Calu3 (cell line): ENCODE measurements at places on chromosomes 4 and X. TPM values are rescaled to one million over a fixed set of nuclear protein-coding genes. Genes with fewer than 3 reads are reported as not detected.

CABS1 gene
- not detected in 2 replicates for total RNA-seq

CFAP47 gene
- 0.21 and 1.0 TPM in 2 replicates for total RNA-seq

SORCS2 gene
- not detected in 2 replicates for total RNA-seq

XPNPEP2 gene
- not detected in 2 replicates for total RNA-seq

TMSB15C gene
- total RNA-seq, result 4.0 and 4.7 TPM in 2 replicates

RAB28 gene
- 10.6 and 11.3 TPM in 2 replicates for total RNA-seq

CAPN6 gene
- total RNA-seq, result 0.09 and 0.27 TPM in 2 replicates

ARMCX1 gene
- total RNA-seq, result 0.92 and 1.1 TPM in 2 replicates

LANCL3 gene
- total RNA-seq, result 2.2 and 2.3 TPM in 2 replicates

SCML1 gene
- 14.2 and 14.4 TPM in 2 replicates for total RNA-seq

EDA gene
- total RNA-seq, result 5.0 and 5.7 TPM in 2 replicates

IL9R gene
- total RNA-seq, result not detected in 2 replicates

DMRTC1 gene
- total RNA-seq, result not detected in 2 replicates

DMD gene
- 7.6 and 11.6 TPM in 2 replicates for total RNA-seq

WNK3 gene
- not detected in 2 replicates for total RNA-seq

S100G gene
- not detected in 2 replicates for total RNA-seq

GPM6B gene
- 2.3 and 4.3 TPM in 2 replicates for total RNA-seq

CLDN24 gene
- not detected in 2 replicates for total RNA-seq

SOD3 gene
- 26.2 and 33.7 TPM in 2 replicates for total RNA-seq

CDX4 gene
- total RNA-seq, result not detected in 2 replicates

HSFX2 gene
- 0.76 and 2.1 TPM in 2 replicates for total RNA-seq

SOWAHB gene
- total RNA-seq, result 3.7 TPM in 2 replicates

GK gene
- 14.3 and 15.2 TPM in 2 replicates for total RNA-seq

TMEM271 gene
- total RNA-seq, result not detected in 2 replicates

XG gene
- total RNA-seq, result not detected in 2 replicates

SMARCAD1 gene
- total RNA-seq, result 15.8 and 19.2 TPM in 2 replicates

AWAT2 gene
- not detected in 2 replicates for total RNA-seq

TASL gene
- total RNA-seq, result not detected in 2 replicates

GPR50 gene
- not detected in 2 replicates for total RNA-seq

FHIP1A gene
- total RNA-seq, result 19.3 and 25.9 TPM in 2 replicates

BEX2 gene
- 2.5 and 4.0 TPM in 2 replicates for total RNA-seq

CT47C1 gene
- not detected in 2 replicates for total RNA-seq

PCDH19 gene
- total RNA-seq, result 0.02 and 0.50 TPM in 2 replicates

PARM1 gene
- total RNA-seq, result 4.4 and 6.5 TPM in 2 replicates
